Vein endothelial cell (primary cell): ENCODE measurements at places on chromosomes 3 and 15. TPM values are rescaled to one million over a fixed set of nuclear protein-coding genes. Genes with fewer than 3 reads are reported as not detected.

The XIRP1 gene
- total RNA-seq = not detected in 2 replicates

The CLEC3B gene
- total RNA-seq = 1.4 and 2.6 TPM in 2 replicates

The ALCAM gene
- total RNA-seq = 130 and 137 TPM in 2 replicates

The TM6SF1 gene
- total RNA-seq = 26.3 and 38.2 TPM in 2 replicates

The NR2E3 gene
- total RNA-seq = 0.19 TPM in 1 of 2 replicates, not detected in the other

The PPM1L gene
- total RNA-seq = 3.3 and 4.7 TPM in 2 replicates

The PIERCE2 gene
- total RNA-seq = 0.38 and 1.6 TPM in 2 replicates

The IGF2BP2 gene
- total RNA-seq = 120 and 137 TPM in 2 replicates

The SIN3A gene
- 34.0 and 35.7 TPM in 2 replicates for total RNA-seq

The CCDC33 gene
- not detected in 2 replicates for total RNA-seq
